ENCODE measurements at places on chromosomes 1 and 21.

DNA sequence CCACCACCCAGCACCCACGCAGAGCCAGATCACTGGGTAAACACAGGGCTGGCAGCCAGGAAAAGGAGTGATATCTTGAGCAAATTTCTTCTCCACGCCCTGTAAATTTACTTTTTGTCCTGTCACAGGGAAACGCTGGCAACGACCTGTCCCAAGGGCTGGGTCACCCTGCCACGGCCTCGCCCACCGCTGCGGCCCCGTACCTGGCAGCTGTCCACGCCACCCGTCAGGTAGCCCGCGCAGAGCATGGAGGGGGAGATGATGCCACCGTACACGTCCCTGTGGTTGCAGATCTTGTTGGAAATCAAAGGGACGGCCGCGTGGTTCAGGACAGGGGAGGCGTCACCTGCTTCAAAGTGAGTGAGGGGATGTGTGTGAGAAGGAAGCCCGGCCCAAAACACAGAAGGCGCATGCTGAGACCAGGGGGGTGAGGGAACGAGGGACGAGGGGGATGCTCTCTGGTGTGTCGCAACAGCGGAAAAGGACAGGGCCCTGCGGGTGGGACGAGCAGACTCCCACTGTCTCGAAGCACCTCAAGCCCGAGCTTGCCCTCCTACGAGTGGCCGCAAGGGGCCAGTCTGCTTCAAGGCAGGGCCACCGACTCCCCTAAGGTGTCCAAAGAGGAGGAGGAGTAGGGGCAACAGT is 10.1 kb upstream of the TFF1 start:
- DNase-seq = peak; percentile 53

DNA sequence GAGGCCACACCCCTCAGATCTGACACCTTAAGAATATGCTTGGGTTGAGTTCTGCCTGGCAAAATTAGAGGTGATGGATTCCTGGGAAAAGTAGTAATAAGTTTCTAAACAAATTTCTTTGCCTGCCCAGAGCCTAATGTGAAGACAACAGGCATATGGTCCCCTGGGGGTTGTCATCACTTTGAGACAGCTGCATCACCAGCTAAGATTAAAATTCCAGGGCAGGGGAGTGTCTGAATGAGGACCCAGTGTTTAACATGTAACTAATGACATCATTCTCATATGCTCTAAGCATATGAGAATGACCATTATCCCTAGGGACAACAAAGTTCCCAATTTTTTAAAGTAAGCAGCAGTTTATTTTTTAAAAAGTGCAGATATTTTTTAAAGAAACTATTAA is 432.2 kb downstream of the PCP4 start:
- DNase-seq = no peak

DNA sequence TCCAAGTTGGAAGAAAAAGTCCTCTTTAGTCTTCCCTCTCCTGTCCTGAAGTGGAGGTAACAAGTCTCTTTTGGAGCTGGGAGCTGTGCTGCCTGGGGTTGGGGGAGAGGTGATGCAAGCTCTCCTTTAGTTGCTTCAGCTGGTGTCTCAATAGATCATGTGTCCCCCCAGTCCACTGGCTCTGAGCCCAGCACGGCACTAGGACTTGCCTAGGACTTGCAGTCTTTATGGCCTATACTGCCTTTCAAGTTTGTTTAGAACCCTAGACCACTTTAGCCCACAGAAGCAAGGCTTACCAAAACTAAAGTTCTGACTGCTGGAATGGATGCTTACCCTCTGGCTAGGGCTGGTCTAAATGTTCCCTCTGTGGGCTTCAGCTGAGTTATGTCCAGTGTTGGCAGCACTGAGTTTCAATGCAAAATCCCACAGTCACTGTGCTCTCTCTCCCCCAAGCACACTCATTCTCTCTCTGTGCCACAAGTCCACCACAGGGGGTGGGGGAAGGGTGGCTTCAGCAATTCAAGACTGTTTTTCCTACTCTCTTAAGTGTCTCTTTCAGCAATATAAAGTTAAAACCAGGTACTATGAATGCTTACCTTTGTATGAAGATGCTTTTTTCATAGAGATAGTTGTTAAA is 185.0 kb downstream of the DNAH14 start:
- no peak for DNase-seq

- no peak for DNase-seq
Observed at GRCh38 chr1:193356249-193356648, 169.8 kb upstream of the B3GALT2 start.

DNA sequence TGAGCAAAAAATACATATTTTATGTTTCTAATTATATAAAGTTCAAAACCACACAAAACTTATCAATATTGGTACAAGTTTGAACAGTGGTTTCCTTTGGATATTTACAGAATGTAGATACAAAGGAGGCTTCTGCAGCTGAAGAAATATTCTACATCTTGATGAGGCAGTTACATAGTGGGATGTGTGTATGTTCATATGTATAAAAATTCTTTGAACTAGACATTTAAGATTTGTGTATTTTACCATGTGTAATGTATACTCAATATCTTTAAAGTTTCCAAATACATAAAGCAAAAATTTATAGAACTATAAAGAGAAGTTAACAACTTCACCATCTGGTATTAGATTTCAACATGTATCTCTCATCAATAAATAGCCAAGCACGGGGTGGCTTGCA is 80.7 kb upstream of the TNFSF4 start:
- no peak for DNase-seq

DNA sequence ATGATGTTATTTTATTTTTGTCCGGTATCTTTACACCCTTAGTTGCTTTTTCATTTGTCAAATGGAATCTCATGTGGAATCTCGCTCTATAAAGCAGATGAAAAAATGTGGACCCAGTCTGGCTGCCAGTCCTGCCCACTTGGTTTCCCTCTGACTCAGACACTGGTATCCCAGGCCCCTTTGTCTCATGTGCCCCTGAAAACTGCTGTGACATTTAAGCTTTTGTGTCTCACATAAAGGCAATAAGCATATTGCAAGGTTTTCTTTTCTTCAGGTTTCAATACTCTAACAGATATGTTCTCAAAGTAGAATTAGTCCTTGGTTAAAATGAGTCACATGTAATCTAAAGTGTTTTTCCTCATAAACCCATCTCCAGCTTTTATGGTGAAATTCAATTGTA is 183.3 kb downstream of the ST6GALNAC3 start:
- DNase-seq = no peak

Measured in H9 (cell line).